ENCODE measurements at places on chromosomes 11 and 22. TPM values are rescaled to one million over a fixed set of nuclear protein-coding genes. Genes with fewer than 3 reads are reported as not detected.

- H3K27ac ChIP-seq = no peak overlapping the region
- no peak overlapping the region for H3K4me3 ChIP-seq
- no peaks in the 10 kb centered on the region for H3K27me3 ChIP-seq
- no peaks in the 10 kb centered on the region for H3K4me1 ChIP-seq
Measured at GRCh38 chr11:124359566-124359965, 24.7 kb downstream of the OR8B2 start.

- no peaks in the 10 kb centered on the region for H3K36me3 ChIP-seq
- H3K27me3 ChIP-seq = no peaks in the 10 kb centered on the region
- no peak overlapping the region for H3K4me3 ChIP-seq
- H3K27ac ChIP-seq = no peak overlapping the region
Measured at GRCh38 chr11:11757909-11758308, 83.9 kb upstream of the USP47 start.

- no peak for DNase-seq
- H3K4me3 ChIP-seq = no peak overlapping the region
- H3K36me3 ChIP-seq = no peaks in the 10 kb centered on the region
- no peak overlapping the region for H3K27ac ChIP-seq
Measured at GRCh38 chr22:37070744-37071143, 19.2 kb downstream of the KCTD17 start.

DNA sequence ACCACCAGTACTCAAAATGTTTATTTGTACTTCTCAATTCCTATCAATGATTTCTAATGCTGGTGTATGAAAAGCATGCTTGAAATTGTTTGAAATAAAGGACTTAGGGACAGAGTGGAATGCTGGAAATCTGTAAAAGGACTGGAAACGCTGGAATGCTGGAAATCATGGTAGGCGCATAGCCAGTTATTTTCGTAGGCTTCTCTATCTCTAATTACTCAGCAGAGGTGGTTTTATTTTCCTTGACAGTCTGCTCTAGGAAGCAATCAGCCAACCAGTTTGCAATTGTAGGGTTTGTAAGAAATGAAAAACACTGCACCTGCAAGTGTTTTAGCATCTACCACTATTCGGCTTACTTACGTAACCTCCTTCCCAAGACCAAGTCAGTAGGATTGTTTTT is 788 bp downstream of the LIN7C start:
- H3K27me3 ChIP-seq = no peaks in the 10 kb centered on the region
- H3K27ac ChIP-seq = peak overlapping the region; percentile 87
- H3K4me1 ChIP-seq = peaks cover 23% of the 10 kb centered on the region
- peak overlapping the region; percentile 94 for H3K4me3 ChIP-seq

CRYAB gene
- not detected for total RNA-seq

SORL1 gene
- 46.9 TPM for total RNA-seq

DNA sequence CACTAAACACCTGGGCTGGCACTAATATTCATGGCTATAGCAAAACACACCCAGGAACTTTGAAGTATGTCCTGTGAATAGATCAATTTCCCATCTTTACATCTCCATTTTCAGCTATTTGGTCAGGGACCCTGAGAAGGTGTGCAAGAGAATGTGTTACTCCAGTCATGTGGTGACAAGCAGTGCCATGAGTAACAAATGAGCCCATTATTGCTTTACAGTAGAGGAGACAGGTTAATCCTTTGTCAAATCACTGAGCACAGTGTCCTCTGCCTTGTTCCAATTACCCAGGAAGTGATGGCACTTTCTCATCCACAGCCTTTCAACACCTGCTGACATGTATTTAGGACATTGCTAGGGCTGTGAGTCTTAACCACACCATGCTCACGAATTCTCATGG is 664.8 kb upstream of the API5 start:
- no peaks in the 10 kb centered on the region for H3K4me1 ChIP-seq
- no peak overlapping the region for H3K27ac ChIP-seq
- H3K4me3 ChIP-seq = no peak overlapping the region

SLC37A2 gene
- 2.0 TPM for total RNA-seq

DNA sequence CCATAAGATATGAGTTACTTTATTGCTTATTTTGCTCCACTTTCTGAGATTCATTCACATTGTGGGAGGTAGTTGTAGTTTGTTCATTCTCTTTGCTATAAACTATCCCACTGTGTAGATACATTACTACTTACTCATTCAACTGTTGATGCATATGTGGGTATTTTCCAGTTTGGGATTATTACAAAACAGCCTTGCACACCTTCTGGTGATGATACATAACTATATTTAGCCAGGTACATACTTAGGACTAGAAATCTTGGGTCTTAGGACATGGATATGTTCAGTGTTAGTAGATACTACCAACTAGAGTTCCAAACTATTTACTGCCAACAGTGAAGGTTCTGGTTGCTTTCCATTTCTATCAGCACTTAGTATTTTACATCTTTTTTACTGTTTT is 37.8 kb downstream of the BTG4 start:
- no peak for DNase-seq
- H3K4me1 ChIP-seq = no peaks in the 10 kb centered on the region
- no peak overlapping the region for H3K4me3 ChIP-seq
- no peak overlapping the region for H3K27ac ChIP-seq

DNA sequence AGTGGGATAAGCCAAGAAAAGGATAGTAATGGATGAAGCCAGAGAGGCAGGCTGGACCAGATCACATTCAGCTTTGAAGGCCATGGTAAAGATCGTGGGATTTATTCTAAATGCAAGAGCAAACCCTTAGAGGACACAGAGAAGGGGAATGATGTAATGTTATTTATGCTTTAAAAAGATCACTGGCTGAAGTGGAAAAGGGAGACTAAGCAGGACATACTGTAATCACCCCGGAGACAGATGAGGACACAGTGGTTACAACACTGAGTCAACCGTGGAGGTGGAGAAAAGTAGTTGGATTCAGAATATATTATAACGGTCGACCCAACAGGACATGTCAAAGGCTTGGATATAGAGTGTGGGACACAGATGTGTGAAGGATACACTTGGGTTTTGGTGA is 38.5 kb downstream of the CDON start:
- H3K4me3 ChIP-seq = no peak overlapping the region
- no peaks in the 10 kb centered on the region for H3K36me3 ChIP-seq
- no peak for DNase-seq
- H3K4me1 ChIP-seq = no peaks in the 10 kb centered on the region
- H3K27ac ChIP-seq = no peak overlapping the region
- no peaks in the 10 kb centered on the region for H3K27me3 ChIP-seq

GRCh38 chr22:19097518-19097917 is 24.7 kb downstream of the DGCR2 start:
- no peak overlapping the region for H3K4me3 ChIP-seq
- no peaks in the 10 kb centered on the region for H3K36me3 ChIP-seq
- no peak for DNase-seq

- H3K27ac ChIP-seq = no peak overlapping the region
- no peaks in the 10 kb centered on the region for H3K4me1 ChIP-seq
- DNase-seq = no peak
- no peak overlapping the region for H3K4me3 ChIP-seq
- no peaks in the 10 kb centered on the region for H3K36me3 ChIP-seq
- no peaks in the 10 kb centered on the region for H3K27me3 ChIP-seq
Measured at GRCh38 chr11:23155503-23155902, 295.2 kb upstream of the CCDC179 start.

SLC22A9 gene
- not detected for total RNA-seq

CRYBA4 gene
- total RNA-seq = not detected

- H3K27me3 ChIP-seq = no peaks in the 10 kb centered on the region
- H3K4me3 ChIP-seq = no peak overlapping the region
- no peaks in the 10 kb centered on the region for H3K4me1 ChIP-seq
- H3K36me3 ChIP-seq = no peaks in the 10 kb centered on the region
Measured at GRCh38 chr22:27987557-27987956, 68.5 kb upstream of the PITPNB start.

DNA sequence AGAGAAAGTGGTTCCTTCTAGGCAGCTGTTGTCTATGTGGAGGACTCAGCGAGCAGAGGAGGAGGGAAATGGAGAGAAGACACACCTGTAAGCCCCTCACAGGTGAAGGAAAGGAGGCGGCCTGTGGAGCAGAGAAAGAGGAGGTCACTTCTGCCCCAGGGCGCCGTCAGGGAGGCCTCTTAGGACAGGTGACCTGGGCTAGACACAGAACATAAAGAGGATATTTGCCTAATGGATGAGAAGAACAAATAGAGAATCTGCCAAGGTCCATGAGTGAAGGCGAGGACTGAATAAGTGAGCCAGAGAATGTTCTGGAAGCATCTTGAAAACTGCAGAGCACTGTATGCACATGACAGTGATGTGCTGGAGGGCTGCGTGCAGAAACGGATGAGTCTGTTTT is 2.2 kb upstream of the SCUBE1 start:
- H3K4me3 ChIP-seq = no peak overlapping the region
- no peaks in the 10 kb centered on the region for H3K4me1 ChIP-seq
- peaks cover 17% of the 10 kb centered on the region for H3K27me3 ChIP-seq
- H3K36me3 ChIP-seq = no peaks in the 10 kb centered on the region

DNA sequence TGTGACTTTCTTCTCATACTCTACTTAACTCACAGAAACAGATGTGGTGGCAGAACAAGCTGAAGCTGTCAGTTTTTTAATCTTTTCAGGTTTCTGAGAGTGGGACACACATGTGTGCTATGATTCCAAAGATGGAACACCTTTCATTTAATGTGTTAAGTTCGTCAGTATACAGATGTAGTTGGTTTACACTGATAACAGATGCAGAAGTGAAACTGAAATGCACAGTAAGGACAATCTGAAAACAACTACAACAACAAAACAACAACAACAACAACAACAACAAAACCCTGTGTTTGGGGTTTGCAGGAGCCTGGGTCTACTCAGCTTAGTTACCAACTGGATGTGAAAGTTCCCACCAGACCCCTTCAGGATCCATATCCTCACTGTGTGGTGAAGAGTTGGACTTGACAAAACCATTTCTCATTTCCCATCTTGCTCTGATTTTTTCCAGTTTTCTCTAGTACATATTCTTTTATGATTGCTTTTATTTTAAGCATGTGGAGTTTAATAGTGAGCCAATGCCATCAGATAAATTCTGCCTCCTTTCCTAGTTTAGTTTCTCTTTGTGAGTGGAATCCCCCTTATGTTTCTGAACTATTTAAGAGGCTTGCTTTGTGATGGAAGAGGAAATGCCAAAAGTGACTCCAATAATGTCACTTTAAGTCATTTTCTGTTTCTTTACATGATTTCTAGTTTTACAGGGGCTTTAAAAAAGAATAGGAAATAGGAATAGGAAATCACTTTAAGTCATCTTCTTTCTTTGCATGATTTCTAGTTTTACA is 47.8 kb downstream of the ARHGAP42 start:
- no peaks in the 10 kb centered on the region for H3K36me3 ChIP-seq
- no peak overlapping the region for H3K4me3 ChIP-seq
- no peak overlapping the region for H3K27ac ChIP-seq

DNA sequence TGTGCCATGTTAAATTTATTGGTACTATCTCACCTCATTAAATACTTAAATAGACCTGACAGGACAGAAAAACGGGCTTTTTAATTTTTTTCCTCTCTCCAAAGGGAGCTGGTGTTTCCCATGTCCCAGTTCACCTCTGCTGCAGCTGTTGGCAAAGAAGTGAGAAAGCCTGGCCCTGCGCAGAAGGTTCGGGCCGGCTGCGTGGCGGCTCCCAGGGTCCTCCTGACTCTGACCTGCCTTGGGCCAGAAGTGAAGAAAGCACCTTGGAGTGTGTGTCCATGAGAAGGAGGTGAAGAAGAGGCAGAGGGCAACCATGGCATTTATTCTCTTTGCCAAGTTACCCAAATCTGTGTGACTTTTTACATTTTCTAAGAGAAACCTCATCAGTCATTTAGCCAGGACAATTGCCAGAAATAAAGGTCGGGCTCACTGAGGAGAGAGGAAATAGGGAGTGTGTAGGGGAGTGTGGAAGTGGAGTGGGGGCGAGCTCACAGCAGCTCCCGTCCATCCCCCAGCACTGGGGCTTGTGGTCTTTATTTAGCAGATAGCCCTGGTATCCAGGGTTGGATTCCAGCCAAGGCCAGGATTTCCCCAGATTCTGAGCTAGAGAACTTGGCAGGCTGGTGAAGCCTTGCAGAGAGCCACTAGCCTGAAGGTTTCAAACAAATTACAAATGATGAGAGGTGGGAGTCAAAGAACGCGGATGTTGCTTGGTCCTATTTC is 102.4 kb upstream of the CADM1 start:
- no peak overlapping the region for H3K27ac ChIP-seq
- H3K4me1 ChIP-seq = no peaks in the 10 kb centered on the region
- no peaks in the 10 kb centered on the region for H3K36me3 ChIP-seq
- no peaks in the 10 kb centered on the region for H3K27me3 ChIP-seq
- H3K4me3 ChIP-seq = no peak overlapping the region

GRCh38 chr11:100872951-100873740 is 186.1 kb downstream of the ARHGAP42 start:
- H3K4me1 ChIP-seq = no peaks in the 10 kb centered on the region
- H3K4me3 ChIP-seq = no peak overlapping the region
- no peaks in the 10 kb centered on the region for H3K36me3 ChIP-seq
- H3K27me3 ChIP-seq = no peaks in the 10 kb centered on the region
- DNase-seq = no peak

SCGB1A1 gene
- total RNA-seq = not detected

TCP11L1 gene
- 22.1 TPM for total RNA-seq

GRCh38 chr11:16027621-16028020 is 328.7 kb downstream of the SOX6 start:
- H3K27me3 ChIP-seq = no peaks in the 10 kb centered on the region
- H3K27ac ChIP-seq = no peak overlapping the region
- no peaks in the 10 kb centered on the region for H3K36me3 ChIP-seq
- H3K4me3 ChIP-seq = no peak overlapping the region
- H3K4me1 ChIP-seq = no peaks in the 10 kb centered on the region
- DNase-seq = no peak

DNA sequence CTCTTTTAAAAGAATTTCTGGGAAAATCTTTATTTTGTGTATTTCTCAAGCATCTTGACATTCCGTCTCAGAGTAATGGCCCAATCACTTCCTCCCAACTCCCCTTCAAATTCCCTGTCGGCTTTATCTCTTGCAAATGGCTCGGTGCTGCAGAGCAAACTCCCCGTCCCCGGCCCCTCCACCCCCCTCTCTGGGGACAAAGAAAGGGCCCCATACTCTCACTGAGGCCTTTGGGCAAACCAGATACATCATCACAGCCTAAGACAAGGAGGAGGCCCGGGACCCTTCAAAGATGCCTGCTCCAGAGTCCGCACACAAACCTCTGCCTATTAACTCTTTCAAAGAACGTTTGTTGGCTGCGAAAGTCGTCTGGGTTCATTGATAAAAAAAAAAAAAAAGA is 3.9 kb upstream of the SMIM38 start:
- H3K27ac ChIP-seq = no peak overlapping the region
- no peaks in the 10 kb centered on the region for H3K36me3 ChIP-seq
- H3K27me3 ChIP-seq = no peaks in the 10 kb centered on the region
- no peak overlapping the region for H3K4me3 ChIP-seq
- DNase-seq = no peak
- H3K4me1 ChIP-seq = no peaks in the 10 kb centered on the region

SEC14L3 gene
- total RNA-seq = not detected

KCNC1 gene
- total RNA-seq = not detected

ZNRD2 gene
- 69.6 TPM for total RNA-seq
